AG10803 (cell line): ENCODE measurements at places on chromosomes 11 and 22.

GRCh38 chr11:50075856-50076255 lies 43.2 kb downstream of the OR4C45 start:
- no peak for DNase-seq

DNA sequence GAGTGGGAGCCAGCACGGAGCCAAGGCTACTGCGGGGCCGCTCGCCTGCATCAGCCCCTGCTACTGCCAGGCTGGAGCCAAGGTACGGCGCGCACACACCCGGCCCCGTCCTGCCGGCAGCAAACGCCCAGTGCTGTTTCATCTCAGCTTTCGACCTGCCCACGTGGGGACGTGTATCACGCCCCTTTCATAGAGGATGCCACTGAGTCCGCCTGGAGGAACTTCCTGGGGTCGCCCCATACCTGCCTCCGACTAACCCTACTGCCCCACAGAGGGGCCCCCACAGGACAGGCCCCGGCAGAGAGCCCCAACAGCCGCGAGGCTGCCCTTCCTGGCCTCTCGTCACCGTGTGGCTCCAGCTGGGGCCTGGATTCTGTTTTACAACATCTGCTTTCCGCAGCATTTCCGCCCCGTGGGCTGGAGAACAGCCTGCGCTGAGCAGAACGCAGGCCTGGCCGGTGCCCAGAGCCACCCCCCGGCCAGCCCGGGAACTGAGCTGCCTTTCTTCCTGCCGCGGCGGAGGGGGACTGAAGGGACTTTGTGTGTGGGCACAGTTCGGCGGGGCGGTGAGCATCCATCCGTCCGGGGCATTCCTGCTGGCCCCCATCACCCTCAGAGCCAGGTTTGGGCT lies 22.9 kb upstream of the ARHGAP8 start:
- DNase-seq = peak; percentile 71

DNA sequence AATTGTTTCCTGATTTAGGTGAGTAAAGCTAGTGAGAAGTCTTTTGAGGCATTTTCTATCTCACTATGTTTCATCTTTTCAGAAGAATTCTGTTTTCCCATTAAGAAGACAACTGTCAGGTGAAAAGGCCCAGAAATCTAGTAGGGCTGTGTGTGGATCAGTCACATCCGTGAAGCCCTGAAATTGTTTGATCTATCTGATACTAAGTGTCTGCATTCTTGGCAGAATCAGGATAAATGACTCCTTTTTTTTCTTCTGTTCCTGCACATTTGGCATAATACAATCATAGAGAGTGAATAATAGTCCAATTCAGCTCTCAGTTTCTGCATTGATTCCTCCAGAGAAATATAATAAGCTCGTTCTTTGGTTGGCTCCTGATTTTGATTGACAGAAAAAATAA lies 208.3 kb downstream of the NAV2 start:
- no peak for DNase-seq

GRCh38 chr11:130872102-130872501 lies 44.2 kb downstream of the SNX19 start:
- DNase-seq = no peak

DNA sequence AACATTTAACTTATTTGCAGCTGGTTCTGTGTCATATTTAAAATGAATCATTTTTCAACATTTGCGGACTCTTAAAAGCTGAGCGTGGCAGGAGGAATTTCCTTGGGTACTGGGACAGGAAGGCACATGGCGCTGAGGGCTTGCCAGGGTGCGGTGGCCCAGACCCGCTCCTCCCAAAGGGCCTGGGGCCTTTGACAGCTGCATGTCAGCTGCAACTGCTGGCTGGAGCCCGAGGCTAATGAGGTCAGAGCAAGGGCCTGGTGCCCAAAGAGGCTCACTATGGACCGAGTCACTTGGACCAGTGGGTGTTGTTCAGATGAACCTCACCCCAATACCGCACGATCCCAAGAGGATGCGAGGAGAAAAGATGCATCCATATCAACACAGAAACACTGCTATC lies 326.9 kb downstream of the CTTN start:
- no peak for DNase-seq

GRCh38 chr22:40463017-40463631 lies 92.7 kb downstream of the SGSM3 start:
- DNase-seq = no peak

- DNase-seq = no peak
Observed at GRCh38 chr11:106302416-106302815, 225.0 kb downstream of the AASDHPPT start.

DNA sequence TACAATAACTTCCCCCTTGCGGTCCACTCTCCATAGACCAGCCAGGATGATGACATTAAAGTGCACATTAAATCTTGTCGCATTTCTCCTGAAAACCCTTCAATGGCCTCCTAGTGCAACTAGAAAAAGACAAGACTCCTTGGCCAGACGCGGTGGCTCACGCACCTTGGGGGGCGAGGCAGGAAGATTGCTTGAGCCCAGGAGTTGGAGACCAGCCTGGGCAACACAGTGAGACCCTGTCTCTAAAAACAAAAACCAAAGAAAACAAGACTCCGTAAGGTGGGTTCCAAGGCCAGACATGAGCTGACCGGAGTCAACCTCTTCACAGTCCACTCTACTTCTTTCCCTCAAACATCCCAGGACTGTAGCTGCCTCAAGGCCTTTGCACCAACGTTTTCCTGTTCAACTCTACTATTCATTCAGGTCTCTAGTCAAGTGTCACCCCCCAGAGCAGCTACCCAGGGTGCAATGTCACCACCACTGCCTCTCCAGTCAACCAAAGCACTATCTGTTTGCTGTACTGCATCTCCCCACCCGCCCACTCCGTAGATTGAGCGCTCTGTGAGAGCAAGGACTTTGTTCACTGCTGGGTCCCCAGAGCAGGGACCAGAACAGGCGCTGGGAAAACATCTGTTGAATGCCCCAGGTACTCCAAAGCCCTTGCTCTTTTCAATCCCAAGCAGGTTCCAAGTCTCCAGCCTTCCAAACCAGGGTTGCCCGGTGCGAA lies 739 bp downstream of the ZMAT5 start:
- DNase-seq = no peak

- peak; percentile 77 for DNase-seq
Observed at GRCh38 chr11:11416502-11416901, 63.5 kb upstream of the CSNK2A3 start.

DNA sequence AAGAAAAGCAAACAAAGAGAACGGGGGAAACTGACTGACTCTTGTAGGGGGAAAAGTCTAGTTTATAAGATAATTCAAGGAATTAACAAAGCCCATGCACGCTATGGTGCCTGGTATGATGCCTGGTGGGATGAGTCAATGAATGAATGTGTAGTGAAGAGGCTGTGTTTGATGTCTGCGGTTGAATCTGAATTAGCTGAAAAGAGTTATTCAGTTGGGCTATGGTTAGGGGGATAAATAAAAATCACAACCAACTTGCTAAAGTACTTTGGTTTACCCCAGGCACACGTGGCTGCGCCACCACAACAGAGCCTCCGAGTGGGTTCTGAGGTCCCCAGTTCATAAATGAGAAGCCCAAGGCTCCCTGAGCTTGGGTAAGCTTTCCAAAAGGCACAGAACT lies 369.3 kb upstream of the SYN3 start:
- DNase-seq = peak; percentile 4
